ENCODE measurements at places on chromosomes 5 and 9. TPM values are rescaled to one million over a fixed set of nuclear protein-coding genes. Genes with fewer than 3 reads are reported as not detected.

Gene CNTLN
- total RNA-seq = 6.0 TPM

Gene OR4F3
- not detected for total RNA-seq

Gene STC2
- total RNA-seq = 25.5 TPM

Gene IL9
- total RNA-seq = not detected

Gene LHX2
- 4.0 TPM for total RNA-seq

Gene CDC26
- 31.2 TPM for total RNA-seq

Gene C8G
- total RNA-seq = not detected

Gene CDKN2B-AS1
- not detected for total RNA-seq

Gene ARL14EPL
- not detected for total RNA-seq

Gene ENG
- total RNA-seq = 2.1 TPM

Gene SRP19
- total RNA-seq = 61.6 TPM

Gene TGFBR1
- 8.1 TPM for total RNA-seq

Gene MCIDAS
- 5.6 TPM for total RNA-seq

Gene SOHLH1
- total RNA-seq = not detected

Gene CMYA5
- not detected for total RNA-seq

GRCh38 chr5:167872791-167873190 lies 418.7 kb upstream of the WWC1 start:
- no peak for DNase-seq

- DNase-seq = no peak
Observed at GRCh38 chr9:27029186-27029585, 23.7 kb upstream of the LRRC19 start.

GRCh38 chr5:157342822-157343402 lies 77.0 kb downstream of the CYFIP2 start:
- no peak for DNase-seq

- DNase-seq = no peak
Observed at GRCh38 chr5:175840050-175840841, 31.1 kb upstream of the CPLX2 start.

DNA sequence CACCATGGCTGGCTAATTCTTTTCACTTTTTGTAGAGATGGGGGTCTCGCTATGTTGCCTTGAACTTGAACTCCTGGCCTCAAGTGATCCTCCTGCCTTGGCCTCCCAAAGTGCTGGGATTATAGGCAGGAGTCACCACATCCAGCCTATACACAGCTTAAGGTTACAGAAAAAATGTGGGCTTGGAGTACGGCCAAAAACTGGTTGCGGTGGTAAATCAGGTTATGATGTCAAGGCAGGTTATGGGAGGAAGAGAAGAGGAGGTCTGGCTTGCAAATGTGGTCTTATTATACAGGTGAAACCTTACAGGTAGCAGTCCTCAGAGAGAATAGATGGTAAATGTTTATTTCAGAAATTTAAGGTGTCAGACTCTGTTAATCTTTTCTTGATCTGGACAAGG lies 30.7 kb upstream of the SYK start:
- no peak for DNase-seq

- no peak for DNase-seq
Observed at GRCh38 chr9:5920860-5921328, 30.2 kb downstream of the MLANA start.

- no peak for DNase-seq
Observed at GRCh38 chr9:127180457-127181314, 58.3 kb upstream of the ANGPTL2 start.

DNA sequence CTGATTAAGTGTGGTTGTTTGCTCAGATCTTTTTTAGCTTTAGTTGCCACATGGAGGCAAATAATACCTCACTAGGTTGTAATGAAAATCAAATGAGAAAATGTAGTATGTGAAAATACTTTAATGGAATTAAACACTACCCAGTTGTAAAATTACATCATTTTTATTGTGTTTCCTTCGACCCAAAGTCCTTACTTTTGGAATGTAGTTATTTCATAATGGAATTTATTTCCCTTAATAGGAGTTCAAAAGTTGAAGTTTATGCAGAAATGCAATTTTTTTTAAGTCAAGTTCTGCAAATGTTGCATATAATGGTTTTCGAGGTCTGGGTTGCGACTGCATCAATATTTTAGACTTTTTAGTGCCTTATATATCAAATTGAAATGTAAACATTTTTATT lies 31.0 kb downstream of the TNPO1 start:
- no peak for DNase-seq

DNA sequence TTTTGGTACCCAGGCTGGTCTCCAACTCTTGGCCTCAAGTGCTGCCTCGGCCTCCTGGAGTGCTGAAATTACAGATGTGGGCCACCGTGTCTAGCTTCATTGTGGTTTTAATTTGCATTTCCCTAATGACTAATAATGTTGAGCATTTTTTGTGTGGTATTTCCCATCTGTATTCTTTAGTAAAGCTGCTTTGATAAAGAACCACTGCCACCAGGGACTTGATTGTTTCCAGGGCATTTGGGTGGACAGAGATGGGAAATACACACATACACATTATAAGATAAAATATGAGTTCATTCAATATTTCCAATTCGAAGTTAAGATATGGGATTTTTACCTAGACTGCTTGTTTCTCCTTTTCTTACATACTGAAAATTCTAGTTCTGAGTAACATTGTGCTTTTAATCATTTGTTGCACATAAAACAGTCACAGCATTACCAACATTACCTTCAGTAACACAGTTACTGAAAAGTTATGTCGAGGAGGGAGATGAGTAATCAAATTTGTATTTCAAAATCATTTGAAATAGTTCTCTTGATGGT lies 28.9 kb downstream of the HABP4 start:
- DNase-seq = no peak

DNA sequence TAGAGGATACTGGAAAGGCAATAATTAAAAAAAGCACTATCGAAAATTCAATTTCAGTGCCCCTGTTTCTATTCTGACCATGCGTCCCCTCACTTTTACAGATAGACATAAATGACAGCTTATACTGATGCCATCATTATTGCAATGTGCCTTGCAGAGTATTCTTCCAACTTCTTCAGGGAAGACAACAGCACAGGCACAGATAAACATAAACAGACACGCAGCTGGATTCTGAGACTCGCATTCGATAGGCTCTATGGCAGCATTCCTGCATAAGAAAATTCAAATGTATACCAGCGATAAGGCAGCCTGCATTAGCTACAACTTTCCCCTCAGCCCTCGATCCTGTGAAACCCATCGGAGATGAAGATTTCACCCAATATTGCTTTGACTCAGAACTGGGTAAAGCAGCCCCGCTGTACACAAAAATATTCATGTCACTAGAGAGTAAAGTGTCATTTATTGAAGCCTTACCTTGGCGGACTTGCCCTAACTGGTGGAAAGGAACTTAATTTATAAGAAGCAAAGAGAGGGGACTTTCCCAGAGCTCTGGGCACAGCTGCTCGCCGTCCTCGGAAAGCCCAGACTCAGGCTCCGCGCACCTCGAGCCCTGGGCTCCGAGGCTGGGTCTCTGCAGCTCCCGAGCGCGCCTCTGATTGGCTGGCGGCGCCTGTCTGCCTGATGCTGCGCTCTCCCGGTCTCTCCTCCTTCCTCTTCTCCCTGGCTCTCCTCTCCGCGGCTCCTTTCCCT lies at the start of gene CDH18:
Gene CDH18, minus strand, starts transcription at position 589 of the 750 bp plus-strand sequence. CDS start 149,214 bp downstream, outside the sequence.
- DNase-seq = peak; percentile 43

DNA sequence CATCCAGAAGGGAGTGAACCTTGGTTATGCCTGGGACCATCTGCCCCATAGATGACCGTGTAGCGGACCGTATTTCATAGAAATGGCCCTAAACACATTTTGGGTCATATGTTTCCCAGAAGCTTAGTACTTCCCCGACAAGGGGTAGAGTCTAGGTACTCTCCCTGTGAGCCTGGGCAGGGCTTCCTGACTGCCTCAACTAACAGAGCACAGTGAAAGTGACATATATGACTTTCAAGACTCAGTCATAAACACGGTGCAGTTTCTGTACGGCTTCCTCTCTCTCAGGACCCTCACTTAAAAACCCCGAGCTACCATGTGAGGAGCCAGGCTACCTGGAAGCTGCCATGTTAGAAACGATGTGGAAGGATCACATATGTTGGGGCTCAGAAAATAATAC lies 20.9 kb downstream of the C9orf57 start:
- DNase-seq = no peak

GRCh38 chr9:132288966-132289365 lies 65.8 kb downstream of the SETX start:
- no peak for DNase-seq

- DNase-seq = no peak
Observed at GRCh38 chr9:126009047-126009446, 261.9 kb downstream of the PBX3 start.

DNA sequence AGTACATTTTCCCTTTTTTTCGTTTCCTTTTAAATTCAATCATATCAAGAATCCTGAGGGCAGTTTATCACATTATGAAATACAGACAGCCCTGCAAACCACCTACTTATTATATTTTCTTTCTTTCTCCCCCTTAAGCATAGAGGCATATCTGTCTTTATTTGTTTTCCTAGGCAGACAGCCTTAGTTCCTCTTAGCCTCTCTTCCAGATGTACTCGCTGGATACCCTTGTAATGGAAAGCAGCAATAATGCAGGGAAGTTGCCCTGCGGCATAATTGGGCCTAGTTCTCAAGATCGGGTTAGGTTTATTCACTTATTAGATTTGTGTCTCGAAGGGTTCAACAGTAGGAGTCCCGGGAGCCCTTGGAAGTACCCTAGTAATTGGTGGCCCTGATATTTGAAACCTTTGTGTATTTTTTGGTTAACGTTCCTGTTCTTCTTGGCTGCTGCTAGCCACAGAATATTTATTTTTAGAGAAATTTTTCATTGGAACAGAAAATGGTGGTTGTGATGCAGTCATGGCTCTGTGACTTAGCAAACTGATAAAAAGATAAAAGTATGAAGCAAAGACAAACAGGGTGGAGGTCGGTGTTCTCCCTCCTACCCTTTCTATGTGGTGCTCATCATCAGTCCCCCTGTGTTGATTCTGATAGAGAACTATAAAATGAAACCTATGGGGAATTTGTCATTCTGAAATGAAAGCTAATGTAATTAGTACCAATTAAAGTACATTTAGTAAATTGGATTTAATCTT lies 6.4 kb downstream of the TLE4 start:
- DNase-seq = no peak

GRCh38 chr9:90287567-90288274 lies 354.9 kb downstream of the DIRAS2 start:
- peak; percentile 40 for DNase-seq

- DNase-seq = no peak
Observed at GRCh38 chr9:114248299-114248707, 74.6 kb upstream of the ORM1 start.

DNA sequence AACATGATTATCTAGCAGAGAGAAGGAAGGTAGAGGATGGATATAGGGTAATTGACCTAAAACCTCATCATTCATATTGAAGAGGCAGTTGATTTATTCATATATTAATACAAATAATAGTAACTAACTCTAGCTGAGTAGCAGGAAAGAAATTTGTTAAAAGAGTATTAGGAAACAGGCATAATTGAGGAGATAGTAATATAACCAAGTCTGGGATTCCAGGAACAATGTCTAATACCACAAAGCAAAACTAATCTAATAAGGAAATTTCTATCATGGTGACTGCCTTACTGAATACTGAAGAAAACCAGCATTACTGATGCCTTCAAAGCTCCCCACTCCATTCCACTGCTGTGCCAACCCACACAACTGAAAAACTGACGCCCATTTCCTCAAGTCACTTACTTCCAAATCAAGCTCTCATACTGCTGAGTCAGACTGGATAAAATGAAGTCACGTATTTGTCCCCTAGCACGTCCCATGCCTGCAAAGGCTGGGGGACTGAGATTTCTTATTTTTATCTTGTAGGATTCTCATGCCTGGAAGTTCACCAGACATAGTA lies 153.9 kb downstream of the SMC2 start:
- DNase-seq = no peak

DNA sequence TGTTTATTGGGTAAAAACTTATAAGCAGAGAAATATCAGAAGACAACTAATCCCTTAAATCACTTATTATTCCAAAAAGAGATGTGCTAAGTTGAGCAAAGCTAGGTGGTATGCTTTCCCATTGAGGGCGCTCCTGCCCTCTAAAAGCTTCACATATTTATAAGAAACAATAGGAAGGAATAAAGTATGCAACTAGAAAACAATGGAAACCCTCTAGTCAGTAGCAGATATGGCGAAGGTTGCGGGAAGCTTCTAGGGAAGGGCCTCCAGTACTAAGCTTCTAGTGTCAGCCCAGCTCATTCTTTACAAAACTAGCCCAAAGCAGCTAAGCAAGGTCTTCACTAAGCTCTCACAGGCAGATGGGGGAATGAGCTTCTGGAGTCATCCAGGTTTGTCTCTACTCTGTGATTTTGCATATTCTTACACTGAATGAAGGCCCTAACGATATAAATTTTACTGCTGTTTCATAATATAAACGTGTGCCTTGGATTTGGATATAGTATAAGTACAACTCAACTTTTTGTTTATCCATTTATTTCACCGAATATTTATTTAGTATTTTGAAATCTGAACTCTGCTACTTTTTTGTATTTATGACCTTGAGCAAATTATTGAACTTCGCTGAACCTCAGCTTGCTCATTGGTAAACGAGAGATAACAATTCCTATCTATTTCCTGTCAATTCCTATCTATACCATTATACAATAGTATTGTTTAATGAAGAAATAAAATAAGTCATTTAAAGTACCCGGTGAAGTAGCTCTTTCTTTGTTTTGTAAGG lies 571.4 kb downstream of the ELAVL2 start:
- DNase-seq = no peak

- DNase-seq = peak; percentile 90
Observed at GRCh38 chr5:68456756-68457217, 241.2 kb downstream of the PIK3R1 start.

Measured in Caki2 (cell line).